ENCODE measurements at places on chromosomes 2 and 18.

- no peak for DNase-seq
Observed at GRCh38 chr2:210475706-210476105, 853 bp downstream of the LANCL1 start.

DNA sequence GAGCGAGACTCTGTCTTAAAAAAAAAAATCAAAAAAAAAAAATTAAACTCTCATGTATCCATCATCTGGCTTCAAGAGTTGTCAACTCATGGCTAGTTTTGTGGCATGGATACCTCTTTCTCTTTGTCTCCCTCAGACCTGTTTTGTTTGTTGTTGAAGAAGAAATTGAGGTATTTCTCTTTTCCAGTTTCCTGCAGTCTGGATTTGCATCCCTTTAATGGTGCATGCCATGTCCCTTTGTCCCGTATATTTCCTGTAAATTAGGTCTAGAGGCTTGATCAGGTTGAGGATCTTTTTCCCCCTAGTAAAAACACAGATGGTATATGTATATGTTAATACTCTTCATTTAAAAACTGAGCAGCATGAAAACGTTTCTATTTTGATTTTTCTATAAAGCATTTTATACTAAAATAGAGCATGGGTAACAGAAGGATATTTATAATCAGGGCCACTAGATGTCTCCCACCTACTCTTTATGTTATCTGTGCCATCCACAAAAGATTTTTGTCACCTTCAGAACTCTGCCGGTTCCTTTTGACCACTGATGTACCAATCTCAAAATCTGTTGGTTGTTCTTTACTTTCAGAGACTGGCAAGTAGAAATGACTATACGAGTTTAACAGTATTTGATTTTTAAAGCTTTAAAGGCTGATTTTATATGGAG lies 80.1 kb downstream of the GALNT1 start:
- no peak for DNase-seq

- DNase-seq: no peak
Observed at GRCh38 chr2:43019536-43020183, 206.7 kb downstream of the ZFP36L2 start.

- no peak for DNase-seq
Observed at GRCh38 chr2:171102802-171103201, 57.9 kb downstream of the TLK1 start.

DNA sequence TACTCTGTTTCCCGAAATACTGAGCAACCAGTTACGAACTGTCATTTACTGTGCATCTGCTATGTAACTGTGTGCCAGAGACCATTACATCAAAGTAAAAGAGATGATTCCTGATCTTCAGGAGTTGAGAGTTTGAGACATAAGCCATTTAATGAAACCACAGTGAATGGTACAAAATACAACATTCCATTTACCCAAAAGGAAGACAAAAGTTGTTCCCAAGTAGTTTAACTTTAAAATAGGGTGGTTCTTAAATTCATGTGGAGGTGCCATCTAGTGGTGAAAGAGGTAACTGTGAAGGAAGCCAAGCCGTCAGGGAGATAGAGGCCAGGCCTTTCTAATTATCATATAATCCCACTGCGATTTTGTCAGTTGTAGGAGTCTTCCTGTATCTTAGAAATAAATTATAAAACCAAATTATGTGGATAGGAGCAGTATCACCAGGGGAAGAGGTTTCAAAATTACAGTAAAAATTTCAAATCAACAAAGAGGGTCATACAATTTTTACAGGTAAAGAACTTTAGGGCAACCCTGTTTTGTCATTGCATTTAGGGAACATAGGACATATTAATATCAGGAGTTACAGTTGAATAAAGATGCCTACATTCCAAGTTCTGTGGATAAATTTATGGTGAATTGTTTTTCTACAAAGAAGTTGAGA lies 67.7 kb downstream of the EPAS1 start:
- DNase-seq: peak; percentile 9

- DNase-seq: no peak
Observed at GRCh38 chr2:45728458-45728942, 77.0 kb downstream of the PRKCE start.

- no peak for DNase-seq
Observed at GRCh38 chr2:52416340-52416739, 1351.3 kb upstream of the CHAC2 start.

DNA sequence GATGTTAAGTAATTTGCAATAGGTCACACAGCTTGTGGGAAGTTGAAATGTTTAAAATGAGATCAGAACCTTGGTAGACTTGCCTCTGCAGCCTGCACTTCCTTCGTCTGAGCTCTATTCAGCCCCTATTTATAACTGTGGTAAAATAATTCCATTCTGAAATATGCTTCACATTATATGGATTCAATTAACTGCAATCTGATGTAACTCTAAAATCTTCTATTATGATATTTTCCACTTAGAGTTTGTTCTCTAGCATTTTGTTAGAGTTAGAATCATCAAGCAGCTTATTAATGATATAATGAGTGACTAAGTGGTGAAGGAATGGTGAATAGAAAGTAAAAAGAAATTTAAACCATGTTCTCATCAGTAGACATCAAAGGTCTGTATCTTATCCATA lies 139.6 kb upstream of the ARHGAP28 start:
- DNase-seq: no peak

GRCh38 chr2:102258386-102259074 lies 52.8 kb upstream of the IL1RL1 start:
- DNase-seq: peak; percentile 94

- peak; percentile 71 for DNase-seq
Observed at GRCh38 chr18:37299471-37300304, 265.9 kb downstream of the CELF4 start.
